ENCODE measurements at places on chromosomes 1 and 21.

DNA sequence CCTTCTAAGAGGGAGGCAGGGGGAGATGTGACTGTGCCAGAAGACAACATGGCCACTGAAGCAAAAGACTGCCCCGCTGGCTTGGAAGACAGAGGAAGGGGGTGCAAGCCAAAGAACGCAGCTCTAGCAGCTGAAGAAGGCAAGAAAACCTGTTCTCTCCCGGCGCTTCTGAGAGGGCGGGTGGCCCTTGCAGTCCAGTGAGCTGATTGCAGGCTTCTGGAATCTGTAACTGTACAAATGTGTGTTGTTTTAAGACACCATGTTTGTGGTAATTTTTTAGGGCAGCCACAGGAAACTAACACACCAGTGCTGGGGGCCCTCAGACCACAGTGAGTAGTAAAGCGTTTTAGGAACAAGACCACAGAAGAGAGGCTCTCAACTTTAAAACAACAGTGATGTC lies 47.0 kb downstream of the CD46 start:
- peak; percentile 21 for DNase-seq

DNA sequence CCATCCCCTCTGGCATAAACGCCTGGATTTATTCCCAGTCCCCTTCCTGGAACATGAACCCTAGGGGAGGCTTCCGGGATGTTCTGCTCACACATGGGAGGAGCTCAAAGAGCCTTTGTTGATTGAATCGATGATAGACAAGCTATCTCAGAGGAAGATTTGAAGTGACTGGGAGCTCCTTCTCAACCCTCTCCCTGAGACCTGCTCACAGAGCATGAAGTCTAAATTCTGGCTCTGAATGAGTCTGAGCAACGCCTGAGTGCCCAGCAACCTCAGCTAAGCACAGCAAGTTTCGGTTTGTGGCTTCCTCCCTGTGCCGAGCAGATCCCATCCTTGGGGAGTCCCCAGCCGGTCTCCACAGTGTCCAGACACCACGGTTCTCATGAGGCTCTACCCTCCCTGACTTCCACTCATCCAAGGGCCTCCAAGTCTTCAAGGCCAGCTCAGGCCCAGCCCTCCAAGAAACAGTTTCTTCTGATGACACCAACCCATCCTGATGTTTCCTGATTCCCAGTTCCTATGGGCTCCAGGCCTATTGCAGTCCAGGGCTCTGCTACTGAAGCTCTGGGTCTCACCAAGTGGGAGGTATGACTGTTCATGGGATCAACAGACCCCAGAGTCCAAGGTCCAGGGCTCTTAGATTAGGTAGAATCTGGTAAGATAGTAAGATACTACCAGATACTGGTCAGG lies 190.8 kb downstream of the DYRK1A start:
- DNase-seq, result no peak

- DNase-seq, result no peak
Measured at GRCh38 chr1:12426030-12426429, 192.0 kb downstream of the DHRS3 start.

- no peak for DNase-seq
Measured at GRCh38 chr1:181655756-181656155, 172.4 kb downstream of the CACNA1E start.

- DNase-seq, result no peak
Measured at GRCh38 chr1:229657993-229658755, 32.1 kb downstream of the URB2 start.

GRCh38 chr1:85091671-85092280 lies 43.5 kb upstream of the MCOLN3 start:
- DNase-seq, result peak; percentile 2

DNA sequence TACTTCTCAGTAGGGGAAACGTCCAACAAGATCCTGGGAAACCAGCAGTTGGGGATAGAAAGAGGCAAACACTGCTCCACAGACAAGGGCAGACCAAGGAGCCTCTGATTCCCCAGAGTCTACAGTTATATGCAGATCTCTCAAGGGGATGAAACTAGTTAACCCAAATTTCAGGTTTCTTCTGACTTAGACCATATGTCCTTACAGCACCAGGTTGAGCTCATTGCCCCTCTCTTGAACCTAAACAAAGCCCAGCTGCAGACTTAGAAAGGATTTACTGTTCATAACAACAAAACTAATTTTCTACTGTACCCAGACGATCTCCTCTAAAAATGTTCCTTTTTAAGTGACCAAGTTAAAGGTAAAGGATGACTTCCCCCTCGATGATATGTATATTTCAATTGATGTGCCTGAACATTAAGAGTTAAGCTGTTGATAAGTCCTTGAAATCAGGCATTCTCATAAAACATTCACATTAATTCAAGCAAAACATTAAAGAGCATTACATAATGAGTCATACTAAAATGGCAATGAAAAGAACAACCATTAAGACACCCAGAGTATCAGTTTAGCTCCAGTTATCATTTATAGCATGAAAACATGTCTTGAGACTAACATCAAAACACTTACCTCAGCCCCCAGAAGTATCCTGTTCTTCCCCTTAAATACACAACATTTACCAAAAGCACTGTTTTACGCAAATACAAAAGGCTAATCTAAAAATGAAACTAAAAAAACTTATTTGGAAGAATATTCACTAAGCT lies 24.1 kb downstream of the SMYD3 start:
- no peak for DNase-seq

GRCh38 chr1:55159571-55159970 lies 55.6 kb downstream of the USP24 start:
- DNase-seq, result no peak

GRCh38 chr1:10440305-10440704 lies 9.5 kb upstream of the CORT start:
- DNase-seq, result no peak

GRCh38 chr1:216461466-216461865 lies 38.2 kb upstream of the USH2A start:
- DNase-seq, result no peak

DNA sequence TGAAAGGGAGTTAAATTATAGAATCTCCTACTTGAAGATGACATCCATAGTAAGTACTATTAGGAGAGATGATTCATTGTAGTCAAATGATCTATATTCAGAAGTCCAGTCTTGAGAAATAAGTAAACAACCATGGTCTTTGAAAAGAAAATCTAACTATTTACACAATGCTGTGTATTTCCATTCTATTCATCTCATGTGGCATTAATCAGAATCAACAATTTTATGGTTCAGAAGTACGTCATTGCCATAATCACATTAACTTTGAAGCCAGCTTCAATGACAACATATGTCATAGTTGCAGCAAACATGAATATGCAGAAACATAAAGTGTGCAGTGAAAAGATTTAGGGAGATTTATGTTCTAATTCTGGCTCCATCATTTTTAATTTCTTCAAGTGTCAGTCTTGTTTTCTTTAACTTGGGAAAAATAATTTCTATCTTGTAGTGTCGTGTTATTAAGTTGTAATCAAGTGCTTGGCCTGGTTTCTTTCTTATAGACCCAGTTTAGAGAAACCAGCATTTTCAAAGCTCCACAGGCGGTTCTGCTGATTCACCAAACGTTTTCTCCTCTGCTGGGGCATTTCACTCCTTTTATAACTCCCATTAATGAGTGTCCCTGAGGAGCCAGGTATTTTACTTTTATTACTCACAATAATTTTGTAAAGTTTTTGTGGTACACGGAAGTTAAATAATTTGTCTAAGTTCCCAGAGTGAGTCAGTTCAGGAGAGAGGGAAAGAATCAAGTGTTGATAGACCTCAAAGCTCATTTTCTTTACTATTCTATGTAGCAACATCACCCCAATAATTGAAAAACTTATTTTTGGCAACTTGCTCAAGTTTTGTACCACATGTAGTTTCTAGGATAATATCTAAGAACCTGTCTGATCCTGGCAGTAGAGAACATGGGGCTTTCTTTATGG lies 35.9 kb upstream of the PTGS2 start:
- DNase-seq, result no peak

GRCh38 chr1:107545056-107545577 lies 404.3 kb downstream of the NTNG1 start:
- DNase-seq, result no peak

DNA sequence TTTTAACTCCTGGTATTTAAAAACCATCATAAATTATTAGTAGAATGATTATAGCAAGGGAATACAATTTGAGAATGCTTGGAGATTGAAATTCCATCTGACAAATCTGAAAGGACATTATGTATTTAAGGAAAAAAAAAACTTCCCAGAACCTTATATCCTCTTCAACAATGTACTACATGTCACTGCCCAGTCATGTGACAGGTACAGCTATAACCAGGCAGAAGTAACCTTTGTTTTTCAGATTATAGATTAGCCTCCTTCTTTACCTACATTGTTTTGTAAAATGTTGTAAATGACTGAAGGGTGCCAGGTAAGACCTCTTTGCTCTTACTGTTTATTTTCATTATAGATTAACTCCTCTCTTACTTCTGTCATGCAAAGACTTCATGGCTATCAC lies 96.9 kb downstream of the KCNJ6 start:
- DNase-seq, result no peak

Data from central memory CD4-positive, alpha-beta T cell (primary cell).